ENCODE measurements at places on chromosomes 4 and X.
A peak's percentile ranks its signal among the peaks of the same experiment; 100 is the strongest.

- no peak for DNase-seq
- H3K4me1 ChIP-seq, result no peaks in the 10 kb centered on the region
- no peaks in the 10 kb centered on the region for H3K36me3 ChIP-seq
- no peak overlapping the region for H3K4me3 ChIP-seq
- no peak overlapping the region for H3K27ac ChIP-seq
- H3K27me3 ChIP-seq, result no peaks in the 10 kb centered on the region
Measured at GRCh38 chr4:124144238-124144654, 568.3 kb downstream of the ANKRD50 start.

DNA sequence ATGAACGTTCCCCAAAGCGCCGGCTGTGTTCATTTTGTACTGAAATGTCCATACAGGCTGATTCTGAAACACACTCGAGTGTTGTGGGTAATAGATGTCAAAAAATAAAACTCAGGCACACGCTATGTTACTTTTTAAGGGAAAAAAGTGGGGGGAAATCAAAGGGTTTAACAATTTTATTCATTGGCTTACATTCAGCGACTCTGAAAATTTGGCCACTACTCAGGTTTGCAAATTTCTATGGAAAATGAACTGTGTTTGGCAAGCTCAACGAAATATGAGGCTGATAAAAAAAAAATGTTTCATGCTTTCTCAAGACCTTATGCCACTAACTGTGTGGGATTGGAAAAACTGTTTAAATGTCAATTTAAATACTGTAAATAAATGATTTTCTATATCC is 18.5 kb downstream of the AMELX start:
- no peak overlapping the region for H3K4me3 ChIP-seq
- H3K27ac ChIP-seq, result no peak overlapping the region
- H3K27me3 ChIP-seq, result no peaks in the 10 kb centered on the region
- H3K4me1 ChIP-seq, result no peaks in the 10 kb centered on the region
- no peak for DNase-seq

DNA sequence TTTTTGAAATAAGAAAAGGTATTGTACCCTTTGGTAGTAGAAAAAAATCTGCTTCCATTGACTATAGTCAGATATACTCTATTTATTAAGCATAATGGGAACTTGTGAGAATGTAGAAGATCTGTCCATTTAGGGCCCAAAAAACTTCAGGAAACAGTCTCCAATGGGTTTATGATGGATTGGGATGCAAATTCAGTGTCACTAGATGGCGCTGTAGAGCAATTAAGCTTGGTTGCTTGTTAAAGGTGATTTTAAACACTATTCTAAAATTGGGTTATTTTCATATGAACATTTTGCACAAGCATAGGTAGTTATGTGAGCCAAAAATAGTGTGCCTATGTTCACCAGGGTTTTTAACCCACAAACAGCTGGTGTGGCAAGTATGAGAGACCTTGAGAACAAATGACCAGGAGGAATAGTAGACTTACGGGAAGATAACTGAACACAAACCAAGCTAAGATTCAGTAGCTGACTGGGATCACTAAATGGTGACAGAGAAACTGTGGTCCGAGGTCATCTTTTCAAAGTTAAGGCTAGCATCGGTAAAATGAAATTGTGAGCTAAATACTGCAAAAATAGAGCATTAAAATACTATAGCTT is 80.3 kb upstream of the LSM6 start:
- H3K4me3 ChIP-seq, result no peak overlapping the region
- no peaks in the 10 kb centered on the region for H3K36me3 ChIP-seq
- H3K27me3 ChIP-seq, result no peaks in the 10 kb centered on the region
- H3K27ac ChIP-seq, result no peak overlapping the region
- H3K4me1 ChIP-seq, result no peaks in the 10 kb centered on the region

GRCh38 chr4:13218326-13218958 is 265.7 kb downstream of the RAB28 start:
- peak; percentile 10 for DNase-seq
- no peaks in the 10 kb centered on the region for H3K27me3 ChIP-seq
- no peaks in the 10 kb centered on the region for H3K4me1 ChIP-seq

- H3K4me1 ChIP-seq, result no peaks in the 10 kb centered on the region
- no peak overlapping the region for H3K4me3 ChIP-seq
- peak; percentile 62 for DNase-seq
- no peaks in the 10 kb centered on the region for H3K36me3 ChIP-seq
- H3K27me3 ChIP-seq, result no peaks in the 10 kb centered on the region
- H3K27ac ChIP-seq, result no peak overlapping the region
Measured at GRCh38 chrX:136030303-136031191, 45.3 kb downstream of the SLC9A6 start.

Data from cardiac muscle cell (in vitro differentiated cells and primary cell).